Prostate gland (tissue), 2 donors: ENCODE measurements at places on chromosomes 7 and 10.
A peak's percentile ranks its signal among the peaks of the same experiment; 100 is the strongest.

GRCh38 chr7:98729121-98729520, 112.0 kb downstream of the NPTX2 start:
- DNase-seq: no peak

DNA sequence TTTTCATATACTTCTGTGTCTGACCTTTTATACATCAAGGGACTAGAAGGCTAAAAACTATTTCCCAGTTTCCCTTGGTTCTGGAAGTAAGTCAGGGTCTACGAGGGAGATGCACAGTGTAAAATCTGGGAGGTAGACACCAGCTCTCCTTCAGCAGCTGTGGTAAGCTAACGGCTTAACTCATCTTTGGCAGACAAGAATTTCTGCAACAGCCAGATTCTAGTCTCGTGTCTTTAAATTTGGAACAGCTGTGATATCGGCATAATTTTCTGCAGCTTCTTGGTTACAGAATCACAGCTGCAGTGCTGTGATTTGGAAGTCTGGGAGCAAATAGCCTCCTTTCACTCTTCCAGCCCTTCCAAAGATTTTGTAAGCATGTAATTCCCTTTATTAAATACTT, 37.4 kb upstream of the ABCB4 start:
- DNase-seq: no peak

GRCh38 chr7:20998309-20998708, 211.6 kb upstream of the SP8 start:
- DNase-seq: no peak

GRCh38 chr7:115840702-115841101, 189.9 kb downstream of the TFEC start:
- DNase-seq: no peak

GRCh38 chr7:114937446-114937845, 15.6 kb downstream of the MDFIC start:
- no peak for DNase-seq

GRCh38 chr10:27223964-27224363, 16.6 kb downstream of the ACBD5 start:
- DNase-seq: no peak

DNA sequence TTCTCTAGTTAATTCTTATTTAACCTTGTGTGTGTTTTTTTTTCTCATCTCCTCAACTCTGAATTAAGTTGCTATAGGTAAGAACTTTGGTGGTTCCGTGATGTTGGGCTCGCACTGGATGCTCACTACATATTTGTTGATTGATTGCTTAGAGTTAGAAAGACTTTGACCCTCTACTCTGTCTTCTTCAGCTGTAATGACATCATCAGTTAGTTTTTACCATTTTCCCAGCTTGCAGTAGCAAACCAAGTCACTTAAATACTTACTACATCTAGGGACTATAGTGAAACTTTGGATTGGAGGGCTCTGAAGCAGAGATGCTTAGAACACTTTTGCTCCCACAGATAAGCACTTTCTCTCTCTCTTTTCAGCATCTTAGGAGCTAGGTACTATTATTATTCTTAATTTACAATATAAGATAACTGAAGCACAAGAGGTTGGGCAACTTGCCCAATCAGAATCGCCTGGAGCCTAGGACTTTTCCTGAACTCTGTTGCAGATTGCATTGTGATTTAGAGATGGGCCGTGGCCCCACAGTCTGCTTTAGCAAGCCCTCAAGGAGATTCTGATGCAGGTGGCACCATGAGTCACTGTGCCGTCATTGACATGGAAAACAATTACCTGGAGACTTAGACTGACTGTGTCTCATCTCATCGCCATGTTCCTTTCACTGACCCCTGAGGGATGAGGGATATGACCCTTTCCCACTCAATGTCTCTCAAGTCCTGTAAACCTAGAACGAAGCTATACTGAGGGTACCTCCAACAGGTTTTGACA, 471.9 kb upstream of the PODXL start:
- no peak for DNase-seq

DNA sequence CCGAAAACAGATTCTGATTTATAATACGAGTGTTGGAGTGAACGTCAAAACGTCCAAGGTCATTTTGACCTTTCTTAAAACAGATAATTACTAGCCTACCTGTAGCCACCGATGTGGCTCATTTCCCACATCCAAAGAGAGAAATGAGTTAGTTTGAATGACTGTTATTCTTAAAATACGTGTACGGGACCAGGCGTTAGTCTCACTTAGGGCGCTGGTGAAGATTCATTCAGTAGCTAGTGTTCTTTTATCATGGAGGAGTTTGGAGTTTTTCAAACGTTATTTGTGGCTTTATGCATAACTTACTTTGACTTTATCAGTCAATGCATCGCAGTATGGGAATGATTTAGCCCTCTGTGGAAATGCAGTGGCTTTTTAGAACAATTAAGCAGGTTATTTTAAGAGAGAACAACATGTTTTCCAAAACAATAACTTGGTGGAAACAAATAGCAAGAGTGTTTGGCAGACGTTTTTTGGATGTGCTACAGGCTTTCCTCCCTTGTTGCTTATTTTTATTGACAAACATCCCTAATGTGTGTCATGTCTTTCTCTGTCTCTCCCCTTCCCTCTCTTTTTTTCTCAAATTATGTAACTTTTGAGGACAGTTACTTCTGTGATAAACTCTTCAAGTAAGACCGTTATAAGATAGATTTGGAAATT, 1.6 kb downstream of the BICC1 start:
- no peak for DNase-seq

GRCh38 chr7:6533893-6534495, 17.3 kb downstream of the GRID2IP start:
- no peak for DNase-seq

- DNase-seq: no peak
These were observed 96.0 kb upstream of the PRPS1L1 start for GRCh38 chr7:18123508-18124239.

GRCh38 chr10:3323865-3324498, 151.4 kb upstream of the PITRM1 start:
- no peak for DNase-seq

GRCh38 chr10:24727786-24728185, 4.1 kb upstream of the ARHGAP21 start:
- no peak for DNase-seq

DNA sequence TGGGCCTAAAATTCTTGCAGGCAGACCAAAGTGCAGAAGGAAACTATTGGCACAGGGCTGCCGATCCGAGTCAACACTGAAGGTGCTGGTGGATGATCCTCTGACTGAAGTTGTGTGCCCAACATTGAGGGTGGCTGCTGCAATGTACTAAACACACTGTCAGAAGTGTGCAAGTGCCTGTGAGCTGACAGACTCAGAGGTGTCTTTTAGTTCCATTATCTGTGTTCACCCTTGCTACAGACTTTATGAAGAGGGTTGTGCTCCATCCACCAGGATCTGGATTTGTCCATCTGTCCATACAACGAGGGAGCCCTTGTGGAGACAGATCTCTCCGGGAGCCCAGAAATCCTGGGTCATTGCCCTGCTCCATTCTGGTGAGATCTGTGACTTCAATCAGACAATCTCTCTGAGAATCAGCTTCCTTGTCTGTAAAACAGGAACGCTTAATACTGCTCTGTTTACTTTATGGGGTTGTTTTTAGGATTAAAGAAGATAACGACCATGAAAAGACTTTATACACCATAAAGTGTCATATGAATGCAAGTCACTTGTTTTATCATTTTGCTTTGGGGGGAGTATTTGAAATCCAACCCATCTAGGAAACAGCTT, 9.5 kb upstream of the TRPV6 start:
- DNase-seq: no peak

DNA sequence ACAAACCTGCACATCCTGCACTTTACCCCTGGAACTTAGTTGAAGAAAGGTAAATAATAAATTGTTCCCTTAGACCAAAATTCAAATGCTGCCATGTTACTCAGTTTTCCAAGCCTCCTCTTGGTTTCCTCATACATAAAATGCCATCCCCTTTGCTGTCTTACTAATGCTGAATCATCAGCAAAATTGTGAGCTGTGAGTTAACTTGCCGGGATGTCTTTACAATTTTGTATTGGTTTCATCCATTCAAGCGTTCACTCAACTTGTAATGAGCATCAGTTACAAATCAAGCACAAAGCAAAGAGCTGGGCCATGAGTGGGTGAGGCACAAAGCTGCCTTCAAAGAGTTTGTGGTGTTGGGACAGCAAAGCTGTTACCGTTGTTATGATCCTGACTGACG, 395.8 kb upstream of the ZMIZ1 start:
- no peak for DNase-seq

DNA sequence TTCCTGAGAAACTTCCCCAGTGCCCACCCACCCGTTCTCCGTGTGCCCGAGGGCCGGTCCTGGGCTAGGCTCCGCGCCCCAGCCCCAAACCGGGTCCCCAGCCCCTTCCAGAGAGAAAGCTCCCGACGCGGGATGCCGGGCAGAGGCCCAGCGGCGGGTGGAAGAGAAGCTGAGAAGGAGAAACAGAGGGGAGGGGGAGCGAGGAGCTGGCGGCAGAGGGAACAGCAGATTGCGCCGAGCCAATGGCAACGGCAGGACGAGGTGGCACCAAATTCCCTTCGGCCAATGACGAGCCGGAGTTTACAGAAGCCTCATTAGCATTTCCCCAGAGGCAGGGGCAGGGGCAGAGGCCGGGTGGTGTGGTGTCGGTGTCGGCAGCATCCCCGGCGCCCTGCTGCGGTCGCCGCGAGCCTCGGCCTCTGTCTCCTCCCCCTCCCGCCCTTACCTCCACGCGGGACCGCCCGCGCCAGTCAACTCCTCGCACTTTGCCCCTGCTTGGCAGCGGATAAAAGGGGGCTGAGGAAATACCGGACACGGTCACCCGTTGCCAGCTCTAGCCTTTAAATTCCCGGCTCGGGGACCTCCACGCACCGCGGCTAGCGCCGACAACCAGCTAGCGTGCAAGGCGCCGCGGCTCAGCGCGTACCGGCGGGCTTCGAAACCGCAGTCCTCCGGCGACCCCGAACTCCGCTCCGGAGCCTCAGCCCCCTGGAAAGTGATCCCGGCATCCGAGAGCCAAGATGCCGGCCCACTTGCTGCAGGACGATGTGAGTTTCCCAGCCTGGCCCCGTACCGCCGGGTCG, at the start of gene SCD:
SCD (plus strand) TSS at position 469 of the 803 bp plus-strand sequence; CDS start at position 741, 272 bp downstream.
- DNase-seq: peak; percentile 94

GRCh38 chr10:91930939-91931338, 7.4 kb downstream of the BTAF1 start:
- no peak for DNase-seq

DNA sequence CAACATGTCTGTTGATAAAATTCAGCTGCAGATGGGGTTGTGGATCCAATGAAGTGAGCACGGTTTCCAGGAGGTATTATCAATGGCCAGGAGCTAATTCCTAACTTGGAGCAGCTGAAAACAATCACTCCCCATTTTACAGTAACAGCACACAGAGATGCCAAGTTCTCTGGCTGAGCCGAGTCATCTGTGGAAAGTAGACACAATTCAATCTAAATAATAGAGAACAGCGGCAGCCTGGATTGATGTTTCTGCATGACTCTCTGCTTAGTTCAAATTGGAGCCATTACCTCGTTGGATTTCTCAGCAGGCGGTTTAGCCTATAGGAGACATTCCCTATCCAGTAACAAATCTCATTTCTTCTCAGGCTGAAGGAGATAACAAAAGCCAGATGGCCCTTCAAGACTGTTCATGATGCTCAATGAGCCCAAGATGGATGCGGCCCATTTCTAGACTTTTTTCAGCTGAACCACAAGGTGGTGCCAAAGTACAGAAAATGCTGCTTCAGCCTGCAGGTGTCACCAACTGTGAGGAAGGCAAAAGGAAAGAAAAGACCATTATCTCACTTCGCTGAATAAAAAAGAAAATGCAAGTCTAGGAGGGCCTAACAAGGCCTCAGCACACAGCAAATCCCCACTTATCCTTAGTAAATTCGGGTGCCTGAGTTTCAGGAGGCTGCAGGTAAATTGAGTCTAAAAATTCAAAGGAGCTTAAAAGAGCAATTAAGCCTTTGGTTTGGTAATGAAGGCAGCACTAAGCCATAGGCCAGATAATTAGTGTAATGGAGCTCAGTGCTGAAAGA, 83.7 kb downstream of the SLC16A9 start:
- peak; percentile 40 for DNase-seq

GRCh38 chr7:11232462-11232861, 258.8 kb downstream of the PHF14 start:
- no peak for DNase-seq

DNA sequence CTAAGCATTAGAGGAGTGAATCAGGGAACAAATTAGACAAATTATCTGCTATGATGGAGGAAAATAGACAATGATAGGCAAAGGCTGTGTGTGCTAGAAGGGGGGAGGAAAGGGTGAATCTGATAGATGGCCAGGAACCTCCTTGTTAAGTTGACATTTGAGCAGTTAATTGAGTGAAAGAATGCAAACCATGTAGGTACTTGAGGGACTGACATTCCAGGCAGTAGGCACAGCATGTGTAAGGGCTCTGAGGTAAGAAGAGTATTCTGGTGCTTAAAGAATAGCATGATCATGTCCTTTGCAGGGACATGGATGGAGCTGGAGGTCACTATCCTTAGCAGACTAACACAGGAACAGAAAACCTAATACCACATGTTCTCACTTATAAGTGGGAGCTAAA, 48.6 kb upstream of the TES start:
- no peak for DNase-seq

- DNase-seq: no peak
These were observed 59.2 kb downstream of the DENND2A start for GRCh38 chr7:140581411-140581810.

- DNase-seq: peak; percentile 66
These were observed 4.5 kb downstream of the KAZALD1 start for GRCh38 chr10:101066146-101066895.

DNA sequence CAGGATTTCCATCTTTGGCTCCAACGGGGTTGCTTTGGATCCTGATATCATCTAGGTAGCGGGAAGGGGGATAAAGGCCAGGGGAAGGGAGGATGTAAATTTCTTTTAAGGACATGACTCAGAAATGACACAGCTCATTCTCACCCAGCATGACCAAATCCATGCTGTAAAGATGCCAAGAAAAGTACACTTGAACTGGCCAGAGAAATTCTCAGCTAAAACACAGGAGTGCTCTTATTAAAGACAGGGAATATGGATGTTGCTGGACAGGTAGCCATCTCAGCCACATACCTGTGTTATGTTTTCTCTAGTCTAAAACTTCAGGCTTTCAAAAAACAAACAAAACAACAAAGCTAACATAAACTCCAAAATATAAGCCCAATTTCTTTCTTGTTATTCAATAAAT, 68.3 kb downstream of the NAMPT start:
- DNase-seq: peak; percentile 70

GRCh38 chr7:16905300-16906044, 23.7 kb upstream of the AGR3 start:
- DNase-seq: no peak

- no peak for DNase-seq
These were observed 47.5 kb upstream of the AGR3 start for GRCh38 chr7:16929146-16929762.

GRCh38 chr10:110311357-110311949, 6.7 kb upstream of the SMNDC1 start:
- DNase-seq: no peak

- DNase-seq: no peak
These were observed 402.8 kb downstream of the DNAJB6 start for GRCh38 chr7:157739650-157740049.
